ENCODE measurements at places on chromosomes 7 and 10.

DNA sequence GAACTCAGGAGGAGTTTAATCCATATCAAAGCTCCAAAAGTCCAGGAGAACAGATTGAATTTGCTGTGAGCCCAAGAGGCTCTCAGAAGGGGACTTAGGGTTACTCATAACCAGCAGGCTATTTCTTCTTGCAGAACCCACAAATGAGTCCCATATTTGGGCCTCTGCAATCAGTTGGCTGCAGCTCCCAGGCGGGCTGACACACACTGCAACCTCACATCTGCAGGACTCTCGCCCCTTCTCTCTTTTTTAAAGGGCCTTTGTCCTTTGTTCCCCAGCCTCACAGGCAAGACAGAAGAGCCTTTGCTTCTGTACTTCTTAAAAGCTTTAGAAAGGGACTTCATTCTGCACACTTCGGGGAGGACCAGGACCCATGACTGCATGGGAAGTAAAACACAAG is 26.7 kb downstream of the CREB3L2 start:
- DNase-seq: no peak

DNA sequence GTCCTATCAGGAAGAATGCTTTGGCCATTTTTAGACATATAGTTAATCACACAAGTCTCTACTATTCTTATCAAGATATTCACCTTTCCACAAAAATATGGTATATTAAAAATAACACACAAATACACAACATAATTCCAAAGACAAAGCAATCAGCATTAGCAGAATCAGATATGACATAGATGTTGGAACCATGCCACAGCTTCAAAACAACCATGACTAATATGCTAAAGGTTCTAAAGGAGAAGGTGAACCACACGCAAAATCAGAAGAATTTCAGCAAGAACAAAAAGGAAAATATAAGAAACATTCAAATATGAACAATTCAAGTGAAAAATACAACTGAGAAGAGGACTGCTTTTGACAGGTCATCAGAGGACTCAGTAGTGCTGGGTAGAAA is 670.2 kb upstream of the SORCS1 start:
- no peak for DNase-seq

GRCh38 chr10:15745751-15746150 is 26.0 kb upstream of the ITGA8 start:
- no peak for DNase-seq

- DNase-seq: no peak
Measured at GRCh38 chr10:89524279-89524678, 11.1 kb downstream of the SLC16A12 start.

DNA sequence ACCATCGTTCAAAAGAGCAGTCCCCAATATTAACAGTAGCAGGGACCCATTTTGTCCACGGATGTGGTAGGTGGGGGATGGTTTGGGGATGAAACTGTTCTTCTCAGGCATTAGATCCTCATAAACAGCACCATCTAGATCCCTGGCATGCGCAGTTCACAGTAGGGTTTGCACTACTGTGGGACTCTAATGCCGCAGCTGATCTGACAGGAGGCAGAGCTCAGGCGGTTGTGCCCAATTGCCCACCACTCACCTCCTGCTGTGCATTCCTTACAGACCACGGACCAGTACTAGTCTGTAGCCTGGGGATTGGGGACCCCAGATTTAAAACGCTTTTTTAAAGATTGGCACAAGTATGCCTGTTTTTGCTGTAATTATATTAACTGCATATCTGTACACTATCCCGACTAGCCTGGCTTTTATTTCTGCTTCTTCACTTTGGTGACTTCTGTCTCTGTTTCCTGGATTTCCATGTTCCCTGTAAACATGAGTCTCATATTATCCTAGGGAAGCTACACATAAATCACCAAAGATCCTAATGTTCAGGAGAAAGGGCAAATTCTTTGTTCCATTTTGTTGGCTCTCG is 163.3 kb upstream of the AKR1E2 start:
- no peak for DNase-seq

GRCh38 chr7:36653663-36654355 is 70.5 kb downstream of the AOAH start:
- DNase-seq: no peak

Data from keratinocyte (primary cell).